ENCODE measurements at places on chromosomes 6 and 20.

DNA sequence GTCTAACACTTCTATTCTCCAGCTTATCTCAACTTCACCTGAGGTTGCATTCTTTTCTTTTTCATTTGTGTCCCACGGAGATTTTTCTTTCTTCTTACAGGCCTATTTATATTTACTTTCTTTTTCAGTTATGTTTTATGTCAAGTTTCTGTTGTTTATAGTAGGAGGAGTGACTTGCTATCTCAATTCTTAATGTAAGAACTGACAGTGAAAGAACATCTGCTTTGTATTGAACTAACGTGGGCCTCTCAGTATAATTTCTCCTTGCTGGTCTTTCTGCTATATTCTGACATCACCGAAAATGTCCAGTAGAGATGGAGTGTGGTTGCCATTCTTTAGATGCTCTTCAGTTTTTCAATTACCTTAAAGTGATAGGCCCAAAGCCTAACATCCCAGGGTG, 521.7 kb downstream of the EPM2A start:
- H3K27ac ChIP-seq: no peak overlapping the region
- no peak overlapping the region for H3K4me3 ChIP-seq
- no peak for DNase-seq
- H3K27me3 ChIP-seq: no peaks in the 10 kb centered on the region
- H3K36me3 ChIP-seq: no peaks in the 10 kb centered on the region
- no peaks in the 10 kb centered on the region for H3K4me1 ChIP-seq

DNA sequence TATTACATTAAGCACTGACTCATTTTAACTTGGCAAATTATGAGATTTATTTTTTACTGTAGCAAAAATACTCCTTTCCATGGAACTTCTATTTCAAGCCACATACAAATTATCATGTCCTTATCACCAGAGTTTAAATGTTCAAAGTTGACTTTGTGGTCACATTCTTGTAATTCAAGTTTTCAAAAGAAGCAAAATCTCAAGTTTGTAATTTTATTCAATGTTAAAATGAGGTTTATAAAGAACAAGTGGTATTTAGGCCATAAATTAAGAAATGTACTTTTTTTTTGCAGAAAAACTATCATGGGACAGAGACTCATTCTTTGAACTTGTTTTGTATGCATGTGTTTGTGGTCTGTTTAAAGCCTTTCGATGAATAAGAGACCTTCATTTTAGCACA, 811.5 kb downstream of the TENT5A start:
- no peak overlapping the region for H3K4me3 ChIP-seq
- no peaks in the 10 kb centered on the region for H3K27me3 ChIP-seq
- no peak overlapping the region for H3K27ac ChIP-seq
- no peak for DNase-seq
- H3K36me3 ChIP-seq: no peaks in the 10 kb centered on the region

DNA sequence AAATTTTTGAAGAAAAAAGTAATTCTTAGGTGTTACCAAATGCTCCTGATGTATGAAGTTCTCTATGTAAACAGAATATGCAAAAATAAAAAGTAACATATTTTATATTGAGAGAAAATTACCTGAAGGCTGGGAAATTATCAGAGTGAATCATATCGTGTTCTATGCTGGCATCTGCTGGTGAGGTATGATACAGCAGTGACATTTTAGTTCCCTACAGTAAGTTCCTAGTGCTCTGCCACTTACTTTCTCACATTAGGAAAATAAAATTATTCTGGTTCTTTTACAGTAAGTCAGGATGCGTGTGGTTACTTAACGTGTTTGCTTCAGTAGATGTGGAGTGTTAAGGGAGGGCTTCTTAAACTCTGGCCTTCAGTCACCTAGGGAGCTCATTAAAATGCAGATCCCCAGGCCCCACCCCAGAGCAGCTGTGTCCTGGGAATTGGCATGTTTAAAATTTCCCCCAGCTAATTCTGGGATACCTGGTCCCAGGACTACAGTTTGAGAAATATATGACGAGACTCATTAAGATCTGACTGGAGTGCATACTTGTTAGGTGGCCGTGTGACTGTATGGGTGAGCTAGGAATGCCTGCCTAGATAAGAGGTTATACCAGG, 3.2 kb downstream of the ACTR5 start:
- H3K36me3 ChIP-seq: peaks cover 17% of the 10 kb centered on the region
- H3K4me3 ChIP-seq: no peak overlapping the region
- H3K4me1 ChIP-seq: peaks cover 9% of the 10 kb centered on the region
- no peak for DNase-seq

DNA sequence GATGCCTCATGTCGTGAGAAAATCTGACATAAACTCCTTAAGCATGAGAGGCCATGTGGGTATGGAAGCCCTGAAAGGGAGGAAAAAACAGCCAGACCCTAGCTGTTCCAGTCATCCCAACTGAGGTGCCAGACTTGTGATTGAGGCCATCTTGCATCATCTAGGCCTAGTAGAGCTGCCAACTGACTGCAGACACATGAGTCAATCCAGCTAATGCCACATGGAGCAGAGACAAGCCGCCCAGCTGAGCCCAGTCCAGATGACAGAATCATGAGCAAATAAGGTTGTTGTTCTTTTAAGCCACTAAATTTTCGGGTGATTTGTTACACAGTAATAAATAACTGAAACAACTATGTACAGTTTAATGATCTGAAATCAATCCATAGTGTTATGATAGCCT, 680.9 kb downstream of the MAFB start:
- H3K36me3 ChIP-seq: no peaks in the 10 kb centered on the region
- H3K4me1 ChIP-seq: no peaks in the 10 kb centered on the region

DNA sequence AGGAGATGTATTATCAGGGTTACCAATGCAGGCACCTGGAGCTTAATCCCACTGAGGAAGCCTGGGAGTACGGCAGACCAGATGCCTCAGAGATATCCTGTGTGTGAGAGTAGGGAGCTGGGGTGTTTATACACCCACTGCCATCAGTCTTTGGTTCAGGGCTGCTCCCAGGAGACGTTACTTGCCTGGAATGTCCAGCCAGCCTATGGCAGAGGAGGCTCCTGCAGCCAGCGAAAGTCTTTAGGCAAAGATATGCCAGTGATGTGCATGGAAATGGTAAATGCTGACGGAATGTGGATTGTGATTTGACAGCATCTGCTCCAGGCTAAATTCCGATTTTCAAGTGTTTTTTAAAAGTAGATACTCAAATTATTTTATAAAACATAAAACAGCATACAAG, 282.0 kb downstream of the BTBD3 start:
- H3K4me3 ChIP-seq: no peak overlapping the region
- no peak for DNase-seq
- no peak overlapping the region for H3K27ac ChIP-seq
- no peaks in the 10 kb centered on the region for H3K36me3 ChIP-seq

DNA sequence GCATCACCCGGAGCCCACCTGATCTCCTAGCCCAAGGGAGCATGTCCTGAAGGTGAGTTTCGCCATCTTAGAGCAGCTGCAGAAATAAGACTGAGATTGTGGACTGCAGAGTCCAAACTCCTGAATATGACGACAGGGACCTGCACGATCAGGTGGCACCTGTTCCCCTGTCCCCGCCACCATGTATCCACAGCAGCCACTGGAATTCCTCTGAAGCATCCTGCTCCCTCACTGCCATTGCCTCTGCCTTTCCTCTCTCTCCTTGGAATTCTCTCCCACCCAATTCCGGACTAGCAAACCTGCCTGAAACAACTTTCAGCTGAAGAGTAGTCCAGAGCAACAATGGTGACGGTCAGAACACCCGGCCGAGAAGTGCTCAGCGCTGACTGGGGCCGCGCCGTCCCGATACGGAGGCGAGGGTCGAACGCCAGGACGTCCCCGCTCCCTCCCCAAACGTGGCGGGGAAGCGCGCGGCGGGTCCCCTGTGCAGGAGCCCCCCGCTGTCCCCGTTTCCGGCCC, 694 bp upstream of the FAM120B start:
- no peaks in the 10 kb centered on the region for H3K27me3 ChIP-seq
- no peak overlapping the region for H3K27ac ChIP-seq
- H3K4me1 ChIP-seq: peaks cover 27% of the 10 kb centered on the region
- peak overlapping the region; percentile 85 for H3K4me3 ChIP-seq
- no peak for DNase-seq

DNA sequence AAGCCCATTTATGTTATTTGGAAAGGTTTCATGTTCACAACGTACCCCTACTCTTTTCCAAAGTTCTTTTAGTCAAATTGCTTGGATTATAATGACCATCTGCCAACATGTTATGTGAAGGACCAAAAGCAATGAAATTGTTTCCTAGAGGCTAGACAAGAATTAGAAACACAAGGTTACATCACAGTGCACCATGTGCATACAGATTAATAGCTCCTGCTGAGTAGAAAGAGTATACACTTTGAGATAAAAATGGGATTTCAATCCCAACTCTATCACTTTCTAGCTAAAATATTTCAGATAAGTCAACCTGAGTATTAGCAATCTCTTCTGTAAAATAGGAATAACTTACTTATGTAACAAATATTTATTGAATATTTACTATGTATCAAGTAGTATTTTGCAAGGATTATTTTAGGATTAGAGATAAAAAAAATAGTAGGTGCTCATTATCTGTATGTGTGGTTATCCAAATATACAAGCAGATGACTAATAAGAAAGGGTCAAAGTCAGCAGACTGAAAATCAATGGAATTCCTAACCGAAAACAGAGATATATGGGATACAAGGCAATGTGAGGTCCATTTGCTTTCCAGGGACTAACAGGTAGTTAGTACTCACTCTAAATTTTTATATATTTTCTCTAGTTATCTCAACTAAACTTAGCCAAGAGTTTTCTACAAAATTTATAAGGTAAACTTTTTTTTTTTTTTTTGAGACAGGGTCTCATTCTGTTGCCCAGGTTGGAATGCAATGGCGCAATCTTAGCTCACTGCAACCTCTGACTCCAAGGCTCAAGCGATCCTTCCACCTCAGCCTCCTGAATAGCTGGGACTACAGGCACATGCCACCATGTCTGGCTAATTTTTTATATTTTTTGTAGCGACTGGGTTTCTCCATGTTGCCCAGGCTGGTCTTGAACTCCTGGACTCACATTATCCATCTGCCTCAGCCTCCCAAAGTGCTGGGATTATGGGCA, 127.7 kb downstream of the PDSS2 start:
- no peaks in the 10 kb centered on the region for H3K4me1 ChIP-seq
- no peak for DNase-seq
- no peak overlapping the region for H3K4me3 ChIP-seq
- H3K27ac ChIP-seq: no peak overlapping the region

DNA sequence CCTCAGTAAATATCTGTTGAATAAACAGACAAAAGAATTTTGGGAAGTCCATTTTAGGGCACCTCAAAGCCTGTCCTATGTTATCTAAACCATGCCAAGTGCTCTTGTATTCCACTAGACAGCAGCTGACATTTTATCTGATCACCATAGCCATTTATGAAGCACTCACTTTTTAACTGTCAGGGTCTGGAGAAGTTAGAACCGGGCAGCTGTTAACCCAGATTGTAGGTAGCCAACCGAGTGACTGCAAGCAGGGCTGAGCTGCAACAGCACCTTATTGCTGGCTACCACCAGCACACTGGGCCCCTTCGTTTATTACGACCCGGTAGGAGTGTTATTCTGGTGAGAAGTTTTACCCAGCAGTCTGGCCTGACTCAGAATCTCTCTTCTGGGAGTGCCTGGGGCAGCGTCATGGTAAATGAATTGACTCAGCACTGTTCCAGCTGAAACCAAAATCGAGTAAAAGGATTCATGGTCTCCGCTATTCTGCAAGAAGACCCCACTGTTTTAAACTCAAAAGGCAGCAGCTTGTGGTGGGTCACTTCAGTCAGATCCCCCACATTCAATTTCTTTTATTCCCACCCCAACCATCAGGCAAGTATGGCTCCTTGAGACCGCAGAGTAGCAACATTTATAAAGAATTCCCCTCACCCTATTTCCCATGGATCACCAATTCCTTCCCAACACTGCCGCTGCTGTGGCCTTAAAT, 1.7 kb downstream of the UBE2V1 start:
- peak overlapping the region; percentile 91 for H3K4me3 ChIP-seq
- peaks cover 83% of the 10 kb centered on the region for H3K4me1 ChIP-seq
- peak overlapping the region; percentile 95 for H3K27ac ChIP-seq
- no peaks in the 10 kb centered on the region for H3K27me3 ChIP-seq
- H3K36me3 ChIP-seq: no peaks in the 10 kb centered on the region

GRCh38 chr20:22986601-22987000, 48.5 kb upstream of the SSTR4 start:
- H3K36me3 ChIP-seq: no peaks in the 10 kb centered on the region
- no peaks in the 10 kb centered on the region for H3K27me3 ChIP-seq
- no peak for DNase-seq
- no peak overlapping the region for H3K27ac ChIP-seq
- no peaks in the 10 kb centered on the region for H3K4me1 ChIP-seq
- H3K4me3 ChIP-seq: no peak overlapping the region

GRCh38 chr6:114200891-114201290, 141.9 kb downstream of the HS3ST5 start:
- DNase-seq: no peak
- no peaks in the 10 kb centered on the region for H3K36me3 ChIP-seq
- H3K27me3 ChIP-seq: no peaks in the 10 kb centered on the region

DNA sequence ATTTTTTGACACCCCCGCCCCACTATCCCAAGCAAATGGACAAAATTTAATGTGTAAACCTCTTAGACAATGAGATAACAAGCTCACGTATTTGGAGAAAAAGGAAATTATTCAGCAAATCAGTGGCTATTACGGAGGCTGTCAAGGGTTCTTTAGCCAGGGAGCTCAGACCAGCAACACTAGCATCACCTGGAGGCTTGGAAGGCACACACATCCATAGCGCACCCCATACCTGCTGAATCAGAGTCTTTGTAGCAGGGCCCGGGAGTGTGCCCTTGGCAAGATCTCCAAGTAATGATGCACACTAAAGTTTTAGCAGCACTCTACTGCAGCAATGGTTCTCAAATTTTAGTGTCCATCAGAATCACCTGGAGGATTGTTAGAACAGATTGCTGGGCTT, 223.2 kb upstream of the BTBD3 start:
- H3K36me3 ChIP-seq: no peaks in the 10 kb centered on the region
- DNase-seq: no peak
- H3K4me3 ChIP-seq: no peak overlapping the region
- H3K4me1 ChIP-seq: no peaks in the 10 kb centered on the region
- no peaks in the 10 kb centered on the region for H3K27me3 ChIP-seq

Measured in thoracic aorta (tissue), 2 donors.